ENCODE measurements at places on chromosomes 3 and 15.

GRCh38 chr3:154480033-154480432 lies 50.0 kb upstream of the GPR149 start:
- DNase-seq: no peak

GRCh38 chr15:93185796-93186195 lies 96.8 kb upstream of the RGMA start:
- no peak for DNase-seq

GRCh38 chr3:64385277-64385676 lies 160.0 kb upstream of the PRICKLE2 start:
- DNase-seq: no peak

GRCh38 chr15:27327467-27328025 lies 356.6 kb downstream of the GABRG3 start:
- no peak for DNase-seq

DNA sequence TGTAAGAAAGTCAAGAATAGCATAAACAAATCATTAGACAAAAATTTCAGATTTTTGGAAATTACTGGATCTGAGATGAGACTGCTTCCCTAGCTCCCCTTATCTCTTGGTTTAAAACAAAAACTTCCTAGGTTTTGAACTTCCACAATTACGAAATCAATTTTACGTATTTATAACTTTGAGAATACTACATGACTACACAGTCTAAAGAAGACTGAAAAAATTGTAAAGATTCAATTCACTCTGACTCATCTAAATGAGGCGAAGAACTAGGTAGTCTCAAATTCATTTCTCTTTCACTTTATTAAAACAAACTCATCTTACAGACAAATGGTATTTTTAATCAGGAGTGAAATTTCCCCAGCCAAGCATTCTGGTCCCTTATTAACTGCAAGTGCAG lies 10.3 kb downstream of the CCDC54 start:
- DNase-seq: no peak

DNA sequence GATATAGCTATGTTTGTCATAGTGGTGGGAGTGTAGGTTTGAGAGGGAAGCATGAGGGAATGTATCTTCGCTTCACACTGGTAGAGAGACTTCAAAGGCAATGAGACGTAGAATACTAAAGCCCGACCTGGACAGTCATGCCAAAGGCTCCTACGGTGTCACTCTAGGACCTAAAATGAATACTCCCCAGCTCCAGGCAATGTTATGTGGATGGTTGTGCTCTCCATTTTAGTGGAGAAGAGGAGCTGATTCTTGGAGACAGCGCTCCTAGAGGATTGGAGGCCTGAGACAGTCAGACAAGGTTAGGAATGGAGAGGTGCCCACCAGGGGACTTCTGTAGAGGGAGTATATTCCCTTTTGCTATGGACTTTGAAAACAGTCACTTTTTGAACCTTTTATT lies 260.1 kb downstream of the MEX3B start:
- no peak for DNase-seq

GRCh38 chr3:17038900-17039553 lies 154.3 kb downstream of the PLCL2 start:
- no peak for DNase-seq

- DNase-seq: no peak
These were observed 5.1 kb upstream of the VHL start for GRCh38 chr3:10136426-10137005.

- no peak for DNase-seq
These were observed 63.4 kb upstream of the GATA2 start for GRCh38 chr3:128556384-128556783.

GRCh38 chr3:60399861-60400845 lies 851.1 kb downstream of the FHIT start:
- DNase-seq: no peak

GRCh38 chr3:54137311-54137710 lies 15.0 kb downstream of the CACNA2D3 start:
- no peak for DNase-seq

DNA sequence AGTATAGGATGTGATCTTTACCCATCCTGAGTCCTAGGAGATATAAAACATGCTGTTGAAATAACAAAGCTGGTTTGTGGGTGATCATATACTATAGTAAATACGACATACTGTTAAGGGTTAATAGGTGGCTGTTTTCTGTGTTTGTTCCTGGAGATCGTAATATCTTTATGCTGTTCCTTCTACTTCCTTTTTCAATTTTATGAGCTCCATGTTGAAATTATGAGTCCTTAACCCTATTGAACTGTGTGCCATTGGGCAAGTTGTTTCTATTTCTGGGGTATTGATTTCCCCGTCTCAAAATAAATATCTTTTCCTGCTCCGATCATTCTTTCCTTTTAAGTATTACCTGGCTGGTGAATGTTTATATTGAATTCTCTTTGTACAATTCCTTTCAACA lies 115.1 kb downstream of the LPP start:
- DNase-seq: no peak

DNA sequence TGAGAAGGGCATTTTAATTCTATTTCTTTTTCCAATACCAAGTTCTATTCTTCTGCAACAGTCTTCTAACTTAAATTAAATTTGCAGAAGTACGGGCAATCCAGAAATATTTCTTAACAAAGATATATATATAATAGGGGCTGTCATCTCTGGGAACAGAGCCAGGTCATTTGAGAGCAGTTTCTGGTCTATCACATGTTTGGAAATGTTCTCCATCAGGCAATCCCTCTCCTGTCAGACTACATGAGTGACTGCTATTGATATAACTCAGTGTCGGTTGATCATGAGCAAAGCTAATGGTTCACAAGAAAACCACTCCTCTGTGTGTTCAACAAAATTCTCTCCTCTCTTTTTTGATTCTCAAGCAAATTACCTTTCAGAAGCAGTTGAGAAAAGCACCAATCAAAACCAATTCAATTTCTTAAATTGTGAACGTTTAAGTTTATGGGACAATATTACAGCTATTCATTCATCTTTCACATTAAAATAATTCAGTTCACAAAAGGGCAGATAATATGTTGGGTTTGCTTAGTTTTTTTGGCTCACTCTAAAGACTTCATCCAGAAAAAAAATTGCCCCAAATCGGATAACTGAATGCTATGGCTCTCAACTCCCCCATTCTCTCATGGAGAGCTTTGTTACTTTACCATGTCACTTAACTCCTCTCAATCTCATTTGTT lies 152.9 kb upstream of the TGFBR2 start:
- DNase-seq: no peak

GRCh38 chr3:102525624-102526023 lies 90.8 kb downstream of the ZPLD1 start:
- no peak for DNase-seq

DNA sequence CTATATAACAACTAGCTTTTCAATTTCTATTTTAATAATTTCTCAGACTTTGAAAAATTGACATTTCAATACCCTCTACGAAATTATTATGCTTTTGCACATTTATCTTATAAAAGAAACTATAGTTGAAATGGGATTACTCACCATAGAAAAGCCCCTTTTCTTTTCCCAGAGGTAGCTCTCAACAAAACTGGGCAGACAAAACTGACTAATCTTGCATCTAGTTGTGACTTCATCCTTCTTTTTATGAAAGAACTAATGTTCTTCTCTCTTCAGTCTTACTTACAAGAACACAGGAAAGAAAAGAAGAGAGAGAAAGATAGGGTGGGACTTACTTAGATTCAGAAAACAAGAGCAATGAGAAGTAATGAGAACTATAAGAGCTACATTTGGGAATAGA lies 61.0 kb downstream of the GPR160 start:
- DNase-seq: no peak

Measured in NCI-H187 treated with DMSO at 0.1 percent for 48 hours (cell line).